ENCODE measurements at places on chromosomes 5 and 9. TPM values are rescaled to one million over a fixed set of nuclear protein-coding genes. Genes with fewer than 3 reads are reported as not detected.

Gene ARSI
- total RNA-seq, result not detected

Gene DOCK2
- total RNA-seq, result not detected

Gene ARL14EPL
- total RNA-seq, result not detected

Gene FBXL7
- total RNA-seq, result not detected

Gene SOHLH1
- not detected for total RNA-seq

Gene GABRB2
- not detected for total RNA-seq

Gene ZDHHC11B
- 5.2 TPM for total RNA-seq

Gene ADAMTS13
- 0.39 TPM for total RNA-seq

Gene SLIT3
- total RNA-seq, result not detected

Gene TICAM2
- total RNA-seq, result not detected

All from HT-29 (cell line).